ENCODE measurements at places on chromosomes 4 and X.

DNA sequence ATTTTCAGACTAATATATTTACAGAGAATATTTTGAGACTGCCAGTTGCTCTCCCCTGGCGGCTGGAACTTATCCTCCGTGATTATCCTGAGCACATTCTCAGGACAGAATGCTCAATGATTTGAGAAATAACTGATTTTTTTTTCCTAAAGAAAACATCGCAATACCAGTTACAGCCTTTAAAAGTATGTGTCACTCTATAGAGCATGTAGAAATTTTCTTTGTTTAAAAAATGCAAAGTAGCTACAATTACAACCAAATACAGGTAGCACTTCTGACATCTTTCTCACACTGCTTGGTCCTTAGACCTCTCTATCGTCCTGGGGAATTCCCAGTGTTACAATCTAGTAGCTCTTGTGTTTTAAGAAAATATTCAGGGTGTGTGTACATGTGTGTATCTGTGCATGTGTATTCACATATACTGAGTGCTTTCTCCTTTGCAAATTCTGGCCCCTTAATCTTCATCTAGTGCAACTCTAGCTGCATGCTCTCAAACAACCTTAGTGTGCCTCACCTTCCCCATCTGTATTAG lies 13.8 kb downstream of the APBB2 start:
- no peak for DNase-seq

GRCh38 chrX:9848718-9849479 lies 62.7 kb downstream of the SHROOM2 start:
- DNase-seq = no peak

GRCh38 chr4:10123227-10124101 lies 6.9 kb upstream of the WDR1 start:
- no peak for DNase-seq

DNA sequence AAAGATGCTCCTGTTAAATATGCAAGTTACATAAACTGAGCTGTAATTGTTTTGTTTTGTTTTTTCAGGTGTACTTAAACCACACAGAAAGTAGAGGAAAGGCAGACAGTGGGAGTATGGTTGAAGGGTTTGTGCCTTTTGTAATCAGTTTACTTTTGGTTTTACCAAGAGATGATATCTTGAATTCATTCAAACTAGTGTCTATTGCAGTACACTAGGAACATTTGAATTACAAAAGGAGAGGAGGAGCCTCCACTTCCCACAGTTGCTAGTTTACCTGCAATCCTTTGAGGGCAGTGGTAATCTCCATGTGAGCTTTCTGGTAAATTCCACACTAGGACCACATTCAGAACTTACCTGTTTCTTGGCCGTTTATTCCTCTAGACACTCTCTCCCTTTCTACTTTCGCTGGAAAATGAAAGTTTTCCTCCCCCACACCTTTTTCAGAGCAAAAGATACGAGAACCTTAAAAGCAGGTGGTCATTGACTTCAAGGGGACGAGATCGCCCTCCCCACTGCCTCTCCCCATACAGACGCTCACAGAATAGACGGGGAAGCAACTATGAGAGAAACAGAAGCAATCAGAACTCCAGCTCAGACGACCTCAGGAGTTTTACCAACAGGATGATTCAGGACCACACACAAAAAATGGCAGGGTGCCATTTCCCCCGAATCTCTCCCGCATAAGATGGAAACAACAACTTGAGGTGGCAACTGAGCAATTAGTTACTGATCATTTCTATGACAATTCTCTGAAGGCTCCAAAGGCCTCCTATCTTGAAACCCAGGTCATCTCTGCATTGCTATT lies 3.3 kb downstream of the RBM47 start:
- no peak for DNase-seq

GRCh38 chr4:14920237-14920636 lies 82.0 kb upstream of the CPEB2 start:
- no peak for DNase-seq

- DNase-seq = peak; percentile 90
Observed at GRCh38 chr4:973431-974397, at the start of gene DGKQ. TSS of gene DGKQ (minus strand) at chr4:973569. CDS start at chr4:973482, 87 bp downstream.

Data from CD4-positive, alpha-beta T cell treated with Interleukin-2 at 100 ng/mL for 4 hours (primary cell).